GM13976 (cell line): ENCODE measurements at places on chromosomes 13 and 19.

- no peak for DNase-seq
Observed at GRCh38 chr19:50002386-50002960, 22.7 kb downstream of the VRK3 start.

DNA sequence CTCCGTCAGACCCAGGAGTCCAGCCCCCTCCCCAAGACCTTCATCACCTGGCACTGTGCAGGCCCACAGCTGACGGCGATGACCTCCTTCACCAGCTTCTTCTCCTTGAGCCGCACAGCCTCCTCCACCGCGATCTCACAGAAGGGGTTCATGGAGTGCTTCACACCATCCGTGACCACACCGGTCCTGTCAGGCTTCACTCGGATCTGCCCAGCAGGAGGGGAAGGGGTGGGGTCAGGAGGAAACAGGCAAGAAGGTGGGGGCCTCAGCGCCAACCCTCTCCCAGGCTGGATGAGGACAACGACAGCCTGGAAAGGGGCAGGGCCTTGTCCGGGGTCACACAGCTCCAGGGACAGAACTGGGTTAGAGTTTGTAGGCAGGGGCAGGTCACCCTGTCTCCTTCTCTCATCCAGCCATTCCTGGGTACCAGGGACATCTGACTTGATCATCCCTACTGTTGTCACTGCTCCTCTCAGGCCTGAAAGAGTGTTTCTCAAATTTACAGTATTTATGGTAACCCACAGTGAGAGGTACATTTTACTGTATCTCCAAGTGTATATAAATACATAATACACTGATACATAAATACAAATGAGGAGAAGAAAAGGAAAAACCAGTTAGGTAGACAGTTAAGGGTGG is 12.0 kb downstream of the ETFB start:
- no peak for DNase-seq

- DNase-seq: peak; percentile 29
Observed at GRCh38 chr19:51771376-51772130, 10.6 kb downstream of the FPR2 start.

GRCh38 chr19:488505-489417 is 7.5 kb upstream of the MADCAM1 start:
- DNase-seq: peak; percentile 98

DNA sequence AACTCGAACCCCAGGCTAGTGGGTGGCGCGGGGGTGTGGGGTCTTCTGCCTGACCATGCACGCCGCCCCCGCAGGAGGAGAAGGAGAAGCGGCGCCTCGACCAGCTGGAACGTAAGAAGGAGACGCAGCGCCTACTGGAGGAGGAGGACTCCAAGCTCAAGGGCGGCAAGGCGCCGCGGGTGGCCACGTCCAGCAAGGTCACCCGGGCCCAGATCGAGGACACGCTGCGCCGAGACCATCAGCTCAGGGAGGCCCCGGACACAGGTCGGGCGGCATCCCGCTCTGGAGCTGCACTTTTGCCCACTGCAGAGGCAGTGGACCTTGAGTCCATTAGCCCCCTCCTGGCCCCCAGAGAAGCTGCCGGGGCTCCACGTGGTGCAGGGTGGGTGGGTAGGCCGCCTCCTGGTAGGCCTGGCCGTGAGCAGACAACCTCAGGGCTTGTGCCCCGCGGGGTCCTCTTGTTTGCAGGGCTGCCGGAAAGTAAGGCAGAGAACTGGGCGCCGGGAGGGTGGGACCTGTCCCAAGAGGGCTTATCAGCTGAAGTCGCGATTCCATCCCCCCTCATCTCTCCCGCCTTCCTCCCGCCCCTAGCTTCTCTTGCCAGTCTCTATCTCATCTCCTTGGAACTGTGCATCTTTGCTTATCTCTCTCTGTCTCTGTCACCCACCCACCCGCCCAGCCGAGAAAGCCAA is 9.9 kb downstream of the CCDC124 start:
- DNase-seq: no peak

DNA sequence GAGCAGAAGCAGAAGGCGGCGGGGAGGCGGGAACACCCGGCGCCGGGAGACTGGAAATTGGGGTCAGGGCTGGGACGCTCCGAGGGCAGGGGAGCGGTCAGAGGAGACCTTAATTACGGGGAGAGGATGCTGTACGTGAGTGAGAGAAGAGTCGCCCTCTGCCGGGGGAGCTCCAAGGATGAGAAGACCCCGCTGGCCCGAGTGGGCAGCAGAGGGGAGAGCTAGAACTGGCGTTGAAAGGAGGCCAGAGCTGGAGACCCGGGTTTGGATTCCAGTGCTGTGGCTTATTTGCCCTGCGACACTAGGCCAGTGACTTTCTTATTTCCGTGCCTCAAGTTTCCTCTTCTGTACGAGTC is 536 bp downstream of the FAM32A start:
- peak; percentile 62 for DNase-seq

GRCh38 chr13:99496184-99497142 is 4.8 kb upstream of the TM9SF2 start:
- DNase-seq: no peak

- DNase-seq: no peak
Observed at GRCh38 chr19:2549701-2550191, 73.8 kb downstream of the GADD45B start.

DNA sequence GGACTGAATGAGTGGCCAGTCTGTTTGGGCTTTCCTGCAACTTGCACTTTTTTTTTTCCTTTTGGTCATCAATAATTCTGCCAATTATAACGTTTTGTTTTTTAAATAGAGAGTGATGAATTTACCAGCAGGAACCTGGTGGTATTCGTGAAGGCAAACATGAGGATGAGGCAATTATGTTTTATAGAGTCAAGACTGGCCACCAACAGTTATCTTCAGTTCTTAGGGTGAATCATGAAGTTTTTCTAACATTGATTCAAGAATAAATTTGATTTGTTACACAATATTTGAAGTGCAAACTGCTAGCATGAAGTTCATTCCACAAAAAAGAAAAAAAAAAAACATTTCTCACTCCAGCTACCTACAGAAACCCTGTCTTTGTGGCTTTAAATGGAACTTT is 244.5 kb downstream of the SPRY2 start:
- DNase-seq: no peak

GRCh38 chr13:89610881-89611280 is 1736.6 kb upstream of the MIR17HG start:
- no peak for DNase-seq

- no peak for DNase-seq
Observed at GRCh38 chr13:112073245-112074138, 6.5 kb downstream of the SOX1 start.

- no peak for DNase-seq
Observed at GRCh38 chr13:74569251-74569650, 435.0 kb upstream of the KLF12 start.

GRCh38 chr19:46742926-46743480 is 2.9 kb upstream of the FKRP start:
- DNase-seq: no peak

- DNase-seq: no peak
Observed at GRCh38 chr19:11555246-11555645, 3.8 kb downstream of the ELOF1 start.

GRCh38 chr19:8367327-8368001 is 3.5 kb downstream of the ANGPTL4 start:
- no peak for DNase-seq

- DNase-seq: peak; percentile 38
Observed at GRCh38 chr13:23871616-23872220, 17.5 kb downstream of the MIPEP start.

DNA sequence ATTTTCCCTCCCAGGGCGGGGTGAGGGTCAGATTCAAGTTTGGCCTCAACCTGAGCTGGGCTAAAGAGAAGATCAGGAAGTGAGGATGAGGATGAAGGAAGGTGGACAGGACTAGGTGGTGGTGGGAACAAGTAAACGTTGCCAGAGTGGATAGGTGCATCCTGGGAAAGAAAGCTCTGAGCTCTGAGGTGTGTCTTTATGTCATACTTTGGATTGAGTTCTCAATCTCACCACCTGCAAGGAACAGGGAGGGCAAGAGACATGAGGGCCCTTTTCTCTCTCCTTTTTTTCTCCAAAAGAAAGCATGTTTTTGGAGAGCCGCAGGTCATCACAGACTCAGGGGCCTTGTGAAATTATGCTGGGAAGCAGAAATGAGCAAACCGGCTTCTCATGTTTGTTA is 38.2 kb upstream of the IGFL1 start:
- no peak for DNase-seq

GRCh38 chr13:20401931-20402856 is 123.5 kb downstream of the CRYL1 start:
- no peak for DNase-seq

- peak; percentile 79 for DNase-seq
Observed at GRCh38 chr19:49335784-49336481, 727 bp downstream of the CD37 start.

DNA sequence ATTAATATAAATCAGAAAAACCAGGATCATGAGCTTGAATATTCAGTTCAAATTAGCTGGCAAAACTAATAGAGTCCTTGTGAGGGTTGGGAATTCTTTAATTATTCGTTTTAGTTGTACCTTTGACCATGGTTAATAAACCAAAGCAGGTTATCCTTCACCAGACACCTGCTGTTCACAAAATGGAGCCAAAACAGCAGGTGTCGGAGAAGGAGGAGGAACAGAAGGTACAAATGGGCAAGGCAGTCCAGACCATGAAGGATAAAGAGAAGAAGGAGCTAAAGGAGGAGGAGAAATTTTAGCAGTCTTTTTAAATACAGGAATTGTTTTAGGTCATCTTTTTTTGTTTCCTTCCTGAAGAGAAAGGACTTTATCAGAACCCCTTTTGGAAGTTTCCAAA is 106.1 kb downstream of the NHLRC3 start:
- no peak for DNase-seq
